ENCODE measurements at places on chromosomes 13 and 19. TPM values are rescaled to one million over a fixed set of nuclear protein-coding genes. Genes with fewer than 3 reads are reported as not detected.

NRTN gene
- 0.18 TPM for total RNA-seq

DNA sequence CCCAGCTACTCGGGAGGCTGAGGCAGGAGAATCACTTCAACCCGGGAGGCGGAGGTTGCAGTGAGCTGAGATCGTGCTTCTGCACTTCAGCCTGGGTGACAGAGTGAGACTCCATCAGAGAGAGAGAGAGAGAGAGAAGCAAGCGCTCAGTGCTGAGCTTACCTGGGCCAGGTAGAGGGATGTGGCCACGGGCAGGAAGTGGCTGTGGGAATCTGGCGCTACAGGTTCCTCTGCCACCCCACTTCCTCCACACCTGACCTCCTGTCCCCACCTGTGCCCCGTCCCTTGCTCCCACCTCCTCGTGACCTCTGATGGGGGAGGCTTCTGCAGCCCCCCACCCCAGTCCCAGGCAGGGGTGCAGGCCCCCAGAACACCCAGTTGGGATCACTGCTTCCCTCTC lies 1.0 kb upstream of the NCCRP1 start:
- H3K36me3 ChIP-seq: no peaks in the 10 kb centered on the region
- no peak overlapping the region for H3K27ac ChIP-seq
- DNase-seq: no peak
- no peak overlapping the region for H3K4me3 ChIP-seq

DNA sequence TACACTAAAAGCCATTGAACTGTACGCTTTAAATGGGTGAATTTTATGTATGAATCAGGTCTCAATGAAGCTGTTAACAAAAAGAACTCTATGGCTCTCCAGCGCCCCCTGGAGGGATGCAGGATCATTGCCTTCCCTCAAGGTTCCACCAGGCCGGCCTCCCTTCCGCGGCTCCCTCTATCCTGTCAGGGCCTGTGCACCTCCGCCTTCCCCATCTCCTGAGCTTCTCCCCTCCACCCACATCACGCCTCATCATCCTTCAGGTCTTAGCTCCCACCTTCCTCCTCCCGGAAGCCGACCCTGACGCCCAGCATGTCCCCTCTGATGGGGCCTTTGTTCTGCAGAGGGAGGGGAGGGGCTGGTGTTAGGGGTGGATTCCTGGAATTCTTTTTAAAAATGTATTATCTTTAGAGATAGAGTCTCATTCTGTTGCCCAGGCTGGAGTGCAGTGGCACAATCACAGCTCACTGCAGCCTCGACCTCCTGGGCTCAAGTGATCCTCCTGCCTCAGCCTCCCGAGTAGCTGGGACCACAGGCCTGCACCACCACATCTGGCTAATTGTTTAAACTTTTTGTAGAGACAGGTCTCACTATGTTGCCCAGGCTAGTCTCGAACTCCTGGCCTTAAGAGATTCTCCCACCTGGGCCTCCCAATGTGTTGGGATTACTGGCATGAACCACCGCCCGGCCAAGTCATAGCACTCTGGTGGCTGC lies 27.7 kb downstream of the MEIS3 start:
- no peaks in the 10 kb centered on the region for H3K36me3 ChIP-seq
- no peak overlapping the region for H3K4me3 ChIP-seq
- H3K27me3 ChIP-seq: peaks cover 8% of the 10 kb centered on the region

DNA sequence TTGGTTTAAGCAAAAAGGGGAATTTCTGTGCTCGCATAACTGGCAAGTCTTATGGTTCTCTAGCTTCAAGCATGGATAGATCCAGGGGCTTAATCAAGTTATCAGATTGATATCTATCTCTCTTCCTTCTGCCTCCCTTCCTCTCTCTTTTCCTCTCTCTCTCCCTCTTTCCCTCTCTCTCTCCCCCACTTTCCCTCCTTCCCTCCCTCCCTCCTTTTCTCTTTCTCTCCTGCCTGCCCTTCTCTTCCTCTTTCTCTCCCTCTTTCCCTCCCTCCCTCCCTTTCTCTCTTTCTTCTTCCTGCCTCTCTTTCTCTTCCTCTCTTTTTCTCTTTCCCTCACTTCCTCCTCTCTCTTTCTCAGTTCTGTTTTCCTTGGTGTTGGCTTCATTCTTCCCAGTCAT lies 195.8 kb downstream of the HS6ST3 start:
- H3K36me3 ChIP-seq: no peaks in the 10 kb centered on the region
- H3K27ac ChIP-seq: no peak overlapping the region
- H3K4me3 ChIP-seq: no peak overlapping the region
- no peaks in the 10 kb centered on the region for H3K4me1 ChIP-seq
- H3K27me3 ChIP-seq: no peaks in the 10 kb centered on the region

DNA sequence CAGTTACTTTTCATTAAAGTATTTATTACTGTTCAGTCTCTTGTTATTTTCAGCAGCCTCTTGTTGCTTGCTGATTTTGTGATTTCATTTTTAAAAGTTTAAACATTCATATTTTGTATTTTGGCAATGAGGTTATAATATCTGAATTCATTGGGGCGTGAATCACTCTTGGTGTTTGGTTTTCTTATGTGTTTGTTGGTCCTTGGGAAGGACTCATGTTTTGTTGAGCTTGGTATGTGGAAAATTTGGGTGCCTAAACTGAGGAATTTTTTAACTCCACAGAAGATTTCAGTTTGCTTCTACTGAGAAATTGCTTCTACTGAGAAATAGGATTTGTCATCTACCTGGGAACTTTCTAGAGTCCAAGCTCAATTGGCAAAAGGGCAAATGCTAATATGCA lies 38.2 kb downstream of the PDS5B start:
- no peaks in the 10 kb centered on the region for H3K27me3 ChIP-seq
- no peaks in the 10 kb centered on the region for H3K36me3 ChIP-seq
- no peak overlapping the region for H3K27ac ChIP-seq

Data from IMR-90 (cell line).